ENCODE measurements at places on chromosomes 5 and 9.

- no peak for DNase-seq
Measured at GRCh38 chr5:112709416-112709815, 28.3 kb upstream of the APC start.

- no peak for DNase-seq
Measured at GRCh38 chr5:54533541-54534190, 16.1 kb downstream of the SNX18 start.

GRCh38 chr9:117153021-117153420 is 261.8 kb downstream of the ASTN2 start:
- no peak for DNase-seq

GRCh38 chr5:2901096-2901495 is 149.6 kb upstream of the IRX2 start:
- no peak for DNase-seq

DNA sequence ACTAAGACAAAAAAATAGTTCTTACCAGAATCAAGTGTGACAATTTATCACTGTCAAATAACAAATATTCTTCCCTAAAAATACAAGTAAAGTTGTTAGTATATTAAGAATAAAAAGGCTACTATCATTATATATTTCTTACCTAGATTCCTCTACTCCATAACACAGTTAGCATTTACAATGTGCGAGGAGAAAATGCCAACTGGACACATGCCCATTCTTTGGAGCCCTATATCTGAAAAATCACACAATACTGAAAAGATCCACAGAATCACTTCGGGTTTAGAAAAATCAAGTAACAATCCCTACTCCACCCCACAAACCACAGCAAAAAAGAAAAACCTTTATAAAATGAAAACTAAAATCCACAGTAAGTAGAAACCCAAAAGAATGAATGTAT is 70.9 kb downstream of the PKD2L2 start:
- DNase-seq, result no peak

GRCh38 chr5:170501931-170502330 is 1.9 kb upstream of the KCNIP1 start:
- no peak for DNase-seq

DNA sequence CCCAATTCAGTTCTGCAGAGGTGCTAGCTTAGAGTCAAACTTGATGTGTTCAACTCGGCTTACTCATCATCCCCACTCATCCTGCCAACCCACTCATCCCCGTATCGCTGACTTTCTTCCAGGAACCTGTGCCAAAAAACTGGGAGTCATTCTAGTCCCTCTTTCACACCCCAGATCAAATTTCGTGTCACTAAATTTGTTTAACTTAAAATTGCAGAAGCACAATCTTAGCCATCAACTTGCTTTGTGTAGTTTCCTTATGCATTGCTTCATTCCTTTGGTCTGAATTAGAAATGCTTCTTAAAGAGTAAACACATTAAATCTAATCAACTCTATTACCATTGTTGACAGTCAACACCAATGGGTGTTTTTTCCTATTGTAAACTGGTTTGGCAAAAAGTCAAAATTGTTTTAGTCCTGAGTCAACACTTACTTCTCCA is 162.4 kb downstream of the TTC39B start:
- no peak for DNase-seq

DNA sequence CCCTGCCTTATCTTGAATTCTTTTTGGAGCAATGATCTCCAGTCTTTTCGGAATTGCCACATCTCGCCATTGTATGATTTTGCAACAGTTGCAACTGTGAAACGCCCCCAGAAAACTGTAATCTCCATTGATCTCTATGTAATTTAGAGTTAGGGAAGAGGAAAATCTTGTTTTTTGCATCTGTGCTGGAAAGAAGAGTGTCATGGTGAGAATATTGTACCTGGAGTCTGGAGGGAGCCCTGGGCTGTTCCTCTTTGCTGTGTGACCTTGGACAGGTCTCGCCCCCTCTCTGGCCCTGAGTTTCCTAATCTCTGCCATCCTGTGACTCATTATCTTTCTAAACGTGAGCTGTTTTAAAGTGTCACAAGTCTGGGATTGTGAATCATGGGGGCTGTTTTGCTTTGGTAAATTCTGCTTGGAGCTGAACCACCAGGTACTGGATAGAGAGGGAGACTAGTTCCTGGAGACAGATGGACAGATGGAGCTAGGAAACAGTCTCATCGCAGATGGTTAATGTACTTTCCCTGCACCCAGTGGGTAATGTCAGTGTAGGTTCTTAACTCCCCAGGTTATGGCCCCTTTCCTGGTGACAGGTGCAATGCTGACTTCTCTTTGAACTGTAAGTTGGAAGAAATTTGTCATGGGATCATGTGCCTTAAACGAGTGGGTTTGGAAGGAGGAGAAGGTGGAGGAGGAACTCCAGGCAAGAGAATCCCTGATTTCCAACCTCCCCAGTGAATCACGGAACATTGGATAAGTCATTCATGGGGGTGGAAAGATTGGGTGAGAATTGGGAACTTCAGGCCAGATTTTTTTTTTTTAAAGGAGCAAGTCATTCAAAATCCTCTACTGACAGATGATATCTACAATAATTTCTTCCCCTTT is 19.6 kb downstream of the PPARGC1B start:
- no peak for DNase-seq

DNA sequence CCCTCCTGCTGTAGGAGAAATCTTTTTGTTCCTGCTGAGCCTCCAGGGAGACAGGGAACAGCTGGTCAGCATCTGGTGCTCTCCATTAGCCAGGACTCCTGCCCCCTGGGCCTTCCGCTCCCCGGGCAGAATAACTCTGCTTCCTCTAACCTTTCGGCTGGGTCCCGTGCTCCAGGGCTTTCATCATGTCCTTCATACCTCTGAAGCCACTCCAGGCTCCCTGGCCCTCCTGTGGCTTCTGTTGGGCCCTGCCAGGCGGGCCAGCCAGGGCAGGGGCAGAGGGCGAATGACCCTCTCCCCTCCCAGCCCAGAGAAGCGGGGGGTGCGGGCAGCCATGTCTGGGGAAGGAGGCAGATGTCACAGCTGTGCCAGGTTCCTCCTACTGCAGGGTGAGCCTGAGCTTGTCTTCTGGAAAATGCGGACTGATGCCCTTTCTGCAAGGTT is 81.7 kb upstream of the LMX1B start:
- no peak for DNase-seq

- DNase-seq, result no peak
Measured at GRCh38 chr9:37963936-37964739, 60.2 kb upstream of the SLC25A51 start.

- peak; percentile 57 for DNase-seq
Measured at GRCh38 chr9:19471737-19472648, 63.2 kb downstream of the ACER2 start.

GRCh38 chr5:51475628-51476027 is 92.4 kb downstream of the ISL1 start:
- no peak for DNase-seq

DNA sequence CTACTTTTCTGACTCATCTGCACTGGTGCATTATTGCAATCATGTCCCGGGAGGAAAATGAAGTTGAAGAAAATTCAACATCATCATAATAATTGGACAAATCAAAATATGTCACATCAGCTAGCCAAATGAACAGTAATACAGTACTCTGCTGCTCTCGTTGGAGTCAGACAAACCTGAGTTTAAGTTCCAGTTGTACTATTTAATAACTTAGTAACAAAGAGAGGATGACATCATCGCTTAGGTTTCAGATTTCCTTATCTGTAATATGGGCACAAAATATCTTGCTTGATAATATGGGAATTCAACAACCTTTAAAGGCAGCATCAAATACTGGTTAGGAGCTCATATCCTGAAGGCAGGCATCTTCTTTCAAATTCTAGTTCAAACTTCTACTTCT is 1248.9 kb upstream of the ACO1 start:
- no peak for DNase-seq

DNA sequence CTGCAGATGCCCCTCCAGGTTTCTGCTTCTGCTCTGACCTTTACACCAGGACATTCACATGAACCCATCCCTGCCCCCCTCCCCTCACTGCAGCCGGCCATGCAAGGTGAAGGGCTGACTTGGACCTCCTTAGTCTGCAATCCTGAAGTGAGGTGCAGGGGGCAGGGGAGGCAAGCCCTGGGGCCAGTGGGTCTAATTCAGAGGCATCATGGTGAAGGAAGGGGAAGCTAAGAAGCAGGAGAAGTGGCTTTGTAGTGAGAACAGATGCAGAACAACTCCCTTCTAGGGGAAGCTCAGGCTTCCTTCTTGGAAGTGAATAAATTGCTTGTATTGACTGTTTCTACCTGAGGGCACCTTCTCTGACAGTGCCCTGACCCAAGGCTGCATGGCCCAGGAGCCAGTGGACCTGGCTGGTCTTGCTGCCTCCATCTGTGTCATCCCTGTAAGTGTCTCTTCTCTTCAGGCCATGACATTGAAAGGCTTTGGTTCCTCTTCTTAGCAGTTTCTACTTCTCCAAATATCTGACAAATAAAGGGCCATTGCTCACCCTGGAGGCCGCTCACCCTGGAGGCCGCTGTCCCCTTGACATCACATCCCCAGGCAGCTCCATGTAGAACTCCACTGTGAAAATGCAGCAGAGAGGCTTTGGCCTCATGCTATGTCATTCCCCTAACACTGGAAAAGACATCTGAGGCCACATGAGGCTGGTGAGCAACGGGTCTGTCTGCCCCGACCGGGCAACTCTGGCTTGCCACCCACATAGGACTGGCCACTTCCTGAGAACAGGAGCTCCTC is 55.3 kb downstream of the GADD45G start:
- no peak for DNase-seq

GRCh38 chr9:2109069-2109650 is 94.0 kb downstream of the SMARCA2 start:
- DNase-seq, result no peak

- no peak for DNase-seq
Measured at GRCh38 chr5:6572825-6573380, 59.9 kb downstream of the NSUN2 start.

- no peak for DNase-seq
Measured at GRCh38 chr9:131441441-131441840, 47.6 kb downstream of the PRRC2B start.

DNA sequence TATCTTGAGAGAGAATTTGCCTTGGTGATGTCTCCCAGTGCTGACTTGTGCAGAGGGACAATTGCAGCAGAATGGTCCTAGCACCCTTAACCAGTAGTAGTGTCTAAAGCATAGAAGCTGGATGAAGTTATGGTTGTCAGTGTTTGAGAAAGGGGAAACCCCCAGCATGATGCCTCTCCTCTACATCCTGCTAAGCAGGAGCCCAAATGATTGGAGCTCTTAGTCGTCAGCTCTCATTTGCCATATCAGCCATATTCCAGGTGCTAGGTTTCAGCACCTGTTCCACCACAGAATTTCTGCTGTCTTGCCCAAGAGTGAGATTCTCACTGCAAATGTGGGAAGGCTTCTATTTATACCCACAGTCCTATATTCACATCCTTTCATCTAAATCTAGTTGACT is 43.7 kb upstream of the RFX3 start:
- DNase-seq, result no peak

DNA sequence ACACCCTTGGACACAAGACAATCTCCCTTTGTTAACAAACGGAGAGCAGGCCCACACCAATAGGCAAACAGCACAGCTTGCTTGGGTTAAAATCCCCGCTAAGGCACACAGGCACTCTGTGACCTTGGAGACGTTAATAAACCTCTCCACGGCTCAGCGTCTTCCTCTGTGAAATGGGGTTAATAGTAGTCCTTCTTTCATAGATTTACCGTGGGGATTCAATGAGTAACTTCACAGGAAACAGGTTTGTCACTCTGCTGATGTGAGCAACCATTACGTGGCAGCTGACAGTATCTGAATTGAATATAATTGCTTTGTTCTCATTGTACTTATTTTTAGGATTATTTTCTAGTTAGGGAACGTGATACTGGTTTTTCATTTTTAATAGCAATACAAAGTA is 65.2 kb upstream of the ADRA1B start:
- DNase-seq, result no peak

GRCh38 chr9:135246248-135247205 is 159.1 kb downstream of the OLFM1 start:
- no peak for DNase-seq

DNA sequence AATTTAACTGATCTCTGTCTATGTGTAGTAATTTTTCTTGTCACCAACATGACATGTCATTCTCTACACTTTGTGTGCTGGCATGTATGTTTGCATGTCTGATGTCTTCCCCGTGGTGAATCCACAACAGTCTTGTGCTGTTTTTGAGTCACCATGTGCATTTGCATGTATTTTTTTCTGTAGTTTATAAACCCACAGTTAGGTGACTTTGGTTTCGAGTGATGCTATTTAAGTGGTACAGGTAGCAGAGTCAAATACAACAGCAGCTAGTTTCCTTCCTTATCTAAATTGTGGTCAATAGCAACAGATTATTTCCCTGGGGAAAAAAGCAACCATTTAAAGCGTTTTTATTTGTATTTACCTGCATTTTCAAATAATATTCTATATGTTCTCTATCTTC is 89.9 kb upstream of the FSD1L start:
- no peak for DNase-seq

GRCh38 chr5:143166661-143167420 is 236.6 kb downstream of the NR3C1 start:
- DNase-seq, result no peak

DNA sequence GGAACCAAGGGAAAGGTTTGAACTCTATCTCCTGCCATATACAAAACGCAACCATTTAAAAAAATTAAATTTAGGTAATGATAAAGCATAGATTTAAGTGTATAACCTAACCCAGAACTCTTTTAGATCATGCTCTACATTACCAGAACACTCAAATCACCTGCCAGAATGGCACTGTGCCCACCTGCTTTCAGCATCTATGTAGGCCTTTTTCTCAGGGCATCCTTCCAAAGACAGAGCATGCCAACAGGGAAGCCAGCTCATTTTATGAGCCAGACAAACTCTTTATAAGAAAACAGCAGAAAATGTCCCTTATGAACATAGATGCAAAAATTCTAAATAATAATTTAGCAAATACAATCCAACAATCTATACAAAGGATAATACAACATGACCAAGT is 47.9 kb upstream of the SMAD5 start:
- DNase-seq, result no peak

- no peak for DNase-seq
Measured at GRCh38 chr9:26956860-26957233, 635 bp downstream of the IFT74 start.

DNA sequence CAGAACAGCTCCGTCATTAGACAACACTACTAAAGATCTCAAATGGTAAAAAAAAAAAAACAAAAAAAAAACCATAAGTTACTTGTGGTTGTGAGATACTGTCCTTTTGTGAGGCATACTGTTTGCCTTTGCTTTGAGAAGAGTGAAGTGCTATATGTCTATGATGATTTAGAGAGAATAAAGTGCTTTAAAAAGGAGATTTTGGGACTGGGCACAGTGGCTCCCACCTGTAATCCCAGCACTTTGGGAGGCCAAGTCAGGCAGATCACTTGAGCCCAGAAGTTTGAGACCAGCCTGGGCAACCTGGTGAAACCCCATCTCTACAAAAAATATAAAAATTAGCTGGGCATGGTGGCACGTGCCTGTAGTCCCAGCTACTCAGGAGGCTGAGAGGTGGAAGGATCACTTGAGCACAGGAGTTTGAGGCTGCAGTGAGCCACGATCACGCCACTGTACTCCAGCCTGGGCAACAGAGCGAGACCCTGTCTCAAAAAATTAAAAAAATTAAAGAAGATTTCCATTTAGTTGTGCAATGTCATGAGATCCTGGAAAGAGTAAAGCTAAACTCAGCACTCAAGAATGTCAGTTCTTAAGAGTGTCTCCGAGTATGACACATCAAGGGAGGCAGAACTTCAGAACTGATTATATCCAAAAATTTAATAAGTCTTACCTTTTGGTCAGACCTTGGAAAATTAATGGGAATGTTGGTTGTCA is 87.3 kb downstream of the PRDM6 start:
- no peak for DNase-seq
